ENCODE measurements at places on chromosomes 13 and 19. TPM values are rescaled to one million over a fixed set of nuclear protein-coding genes. Genes with fewer than 3 reads are reported as not detected.

The AMER2 gene
- 0.02 TPM for polyA plus RNA-seq

The EMP3 gene
- polyA plus RNA-seq: 256 TPM

The ANGPTL4 gene
- polyA plus RNA-seq: 10.5 TPM

The PSG11 gene
- not detected for polyA plus RNA-seq

The DCT gene
- 0.02 TPM for polyA plus RNA-seq

The CRX gene
- 0.02 TPM for polyA plus RNA-seq

The ZDHHC20 gene
- polyA plus RNA-seq: 35.1 TPM

The ZNF112 gene
- 1.1 TPM for polyA plus RNA-seq

The NEK3 gene
- 25.7 TPM for polyA plus RNA-seq

The THAP8 gene
- 5.6 TPM for polyA plus RNA-seq

The ONECUT3 gene
- not detected for polyA plus RNA-seq

The NKG7 gene
- 328 TPM for polyA plus RNA-seq

The ZNF568 gene
- 3.2 TPM for polyA plus RNA-seq

The IGFL1 gene
- not detected for polyA plus RNA-seq

The PEPD gene
- polyA plus RNA-seq: 78.3 TPM

The NCR1 gene
- polyA plus RNA-seq: 1.6 TPM

The RFPL4A gene
- not detected for polyA plus RNA-seq

The MYBPC2 gene
- polyA plus RNA-seq: 0.04 TPM

The PGLYRP2 gene
- not detected for polyA plus RNA-seq

The KASH5 gene
- 0.52 TPM for polyA plus RNA-seq

The ZNF235 gene
- polyA plus RNA-seq: 2.8 TPM

The LGALS7B gene
- 16.3 TPM for polyA plus RNA-seq

The TPRX2 gene
- polyA plus RNA-seq: not detected

The RNU6-9 gene
- not detected for polyA plus RNA-seq

The ZNF229 gene
- polyA plus RNA-seq: 0.49 TPM

The SULT2A1 gene
- polyA plus RNA-seq: not detected

The SIGLEC5 gene
- not detected for polyA plus RNA-seq

The CA11 gene
- polyA plus RNA-seq: 13.0 TPM

The CEACAM8 gene
- polyA plus RNA-seq: 0.88 TPM

The SAE1 gene
- 58.1 TPM for polyA plus RNA-seq
